ENCODE measurements at places on chromosomes 12 and 14. TPM values are rescaled to one million over a fixed set of nuclear protein-coding genes. Genes with fewer than 3 reads are reported as not detected.

ZDHHC22 gene
- not detected for total RNA-seq

PMCH gene
- not detected for total RNA-seq

DDX47 gene
- 44.5 TPM for total RNA-seq

KRT77 gene
- not detected for total RNA-seq

GRCh38 chr12:2378835-2379330 lies 326.1 kb downstream of the CACNA1C start:
- DNase-seq: no peak

DNA sequence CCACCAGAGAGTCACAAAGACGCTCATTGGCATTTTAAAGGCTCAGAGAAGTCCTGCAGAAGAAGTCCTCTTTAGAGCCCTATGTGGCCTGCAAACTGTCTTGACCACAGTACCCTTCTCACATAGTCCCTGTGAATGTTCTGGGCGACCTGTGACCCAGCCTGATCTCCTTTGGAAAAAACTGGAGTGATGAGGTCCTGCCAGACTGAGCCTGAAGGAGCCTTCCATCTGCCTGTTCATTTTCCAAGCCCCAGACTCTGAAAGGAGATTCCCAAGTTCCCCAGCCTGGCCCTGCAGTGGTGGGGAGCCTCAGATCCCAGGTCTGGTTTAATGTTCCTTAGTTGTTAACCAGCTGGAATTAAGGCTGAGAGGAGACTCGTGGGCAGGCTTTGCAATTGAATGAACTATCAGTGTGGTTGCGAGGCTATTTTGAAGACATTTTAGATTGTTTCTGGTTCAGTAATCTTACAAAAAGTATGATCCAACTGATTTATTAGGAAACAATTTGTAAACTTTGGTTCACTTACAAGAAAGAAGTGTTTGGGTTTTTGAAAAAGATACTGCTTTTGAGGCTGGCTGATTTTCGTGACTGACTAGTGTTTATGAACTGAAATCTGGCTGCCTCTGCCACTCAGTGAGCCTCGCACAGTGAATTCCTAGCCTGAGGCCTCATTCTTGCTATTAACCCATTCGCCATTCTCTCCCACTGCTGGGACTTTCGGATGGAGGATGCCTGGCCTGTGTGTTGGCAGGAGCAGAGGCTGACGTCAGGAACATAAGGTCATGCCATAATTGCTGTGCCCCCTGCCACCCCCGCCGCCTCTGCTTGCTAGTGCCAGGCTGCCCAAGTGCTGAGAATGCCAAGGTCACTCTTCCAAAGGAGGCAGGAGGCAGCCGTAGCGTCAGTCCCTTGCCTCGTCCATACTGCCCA lies 249.0 kb downstream of the CACNA1C start:
- peak; percentile 22 for DNase-seq

GRCh38 chr14:72715850-72716228 lies 178.1 kb downstream of the DPF3 start:
- no peak for DNase-seq

- DNase-seq: peak; percentile 77
These were observed 148.9 kb downstream of the CRADD start for GRCh38 chr12:93825931-93826555.

DNA sequence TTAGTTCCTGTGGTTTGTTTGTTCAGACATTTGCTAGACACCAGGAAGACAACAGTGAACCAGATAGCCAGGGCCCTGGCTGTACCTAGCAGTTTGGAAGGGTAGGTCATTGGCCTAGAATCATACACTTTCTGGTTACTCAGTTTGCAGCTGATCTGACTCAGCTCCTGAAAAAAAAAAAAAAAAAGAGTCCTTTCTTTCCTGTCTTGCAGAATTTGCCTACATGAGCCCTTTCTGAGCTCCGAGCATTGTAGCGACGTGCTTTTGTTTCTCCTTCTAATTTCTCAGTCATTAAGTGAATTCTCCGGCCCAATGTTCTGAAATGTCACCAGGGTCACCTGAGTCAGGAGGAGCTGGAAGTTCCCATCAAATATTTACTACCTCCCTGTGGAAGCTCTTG lies 2.4 kb downstream of the CABP1 start:
- no peak for DNase-seq

DNA sequence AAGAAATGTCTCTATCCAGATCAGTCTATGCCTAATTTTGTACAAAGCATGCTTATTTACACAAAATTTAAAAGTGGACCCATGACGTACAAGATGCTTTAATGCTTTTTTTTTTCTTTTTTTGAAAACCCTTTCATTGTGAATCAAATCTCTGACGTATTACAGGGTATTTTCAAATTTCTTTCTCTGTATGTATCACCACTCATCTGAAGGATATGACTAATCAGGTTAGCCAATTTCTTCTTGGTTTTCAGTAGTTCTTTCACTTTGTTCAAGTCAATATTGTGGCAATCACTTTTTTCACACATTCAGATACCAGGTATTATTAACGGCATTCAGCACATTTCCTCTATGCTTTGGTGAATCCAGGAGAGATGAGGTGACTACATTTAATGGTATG lies 685.3 kb downstream of the TRHDE start:
- DNase-seq: no peak

- no peak for DNase-seq
These were observed 17.2 kb downstream of the USP30 start for GRCh38 chr12:109069307-109070271.

- no peak for DNase-seq
These were observed 27.3 kb downstream of the PHETA1 start for GRCh38 chr12:111341426-111342065.

GRCh38 chr14:104982548-104983230 lies 2.9 kb upstream of the CLBA1 start:
- no peak for DNase-seq

- no peak for DNase-seq
These were observed 174.6 kb upstream of the DDHD1 start for GRCh38 chr14:53327716-53328115.

- DNase-seq: peak; percentile 7
These were observed 2.5 kb downstream of the SLC38A1 start for GRCh38 chr12:46266382-46266791.

GRCh38 chr12:83153177-83153576 lies 466.5 kb downstream of the TMTC2 start:
- DNase-seq: no peak

GRCh38 chr14:71481021-71481654 lies 451.1 kb upstream of the RGS6 start:
- DNase-seq: no peak

DNA sequence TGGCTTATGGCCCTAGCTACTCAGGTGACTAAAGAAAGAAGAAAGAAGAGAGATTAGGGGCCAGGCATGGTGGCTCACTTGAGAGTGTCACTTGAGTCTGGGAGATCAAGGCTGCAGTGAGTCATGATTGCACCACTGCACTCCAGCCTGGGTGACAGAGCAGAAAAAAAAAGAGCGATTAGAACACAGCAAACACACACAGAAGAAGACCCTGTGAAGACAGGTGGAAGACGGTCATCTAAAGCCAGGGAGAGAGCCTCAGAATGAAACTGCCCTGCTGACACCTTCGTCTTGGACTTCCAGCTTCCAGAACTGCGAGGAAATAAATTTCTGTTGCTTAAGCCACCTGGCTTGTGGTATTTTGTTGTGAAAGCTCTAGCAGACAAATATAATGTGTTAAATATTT lies 17.5 kb upstream of the PPP1CC start:
- DNase-seq: no peak

DNA sequence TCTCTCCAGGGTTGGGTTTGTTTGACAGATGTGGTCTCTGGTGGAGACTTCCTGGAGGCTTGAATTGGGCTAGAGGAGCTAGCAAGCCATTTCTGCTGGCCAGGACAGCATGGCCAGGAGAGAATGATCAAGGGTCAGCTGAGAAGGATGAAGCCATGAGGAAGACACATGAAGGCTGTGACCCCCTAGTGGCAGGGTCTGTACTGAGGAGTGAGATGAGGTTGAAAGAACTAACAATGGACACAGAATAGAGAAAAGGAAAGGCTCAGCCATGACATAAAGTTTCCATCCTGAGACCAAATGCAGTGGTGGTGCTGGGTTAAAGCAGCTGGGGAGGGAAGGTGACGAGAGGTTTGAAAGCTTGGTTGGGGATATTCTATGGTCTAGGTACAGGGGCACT lies 89.9 kb downstream of the NT5DC3 start:
- no peak for DNase-seq

DNA sequence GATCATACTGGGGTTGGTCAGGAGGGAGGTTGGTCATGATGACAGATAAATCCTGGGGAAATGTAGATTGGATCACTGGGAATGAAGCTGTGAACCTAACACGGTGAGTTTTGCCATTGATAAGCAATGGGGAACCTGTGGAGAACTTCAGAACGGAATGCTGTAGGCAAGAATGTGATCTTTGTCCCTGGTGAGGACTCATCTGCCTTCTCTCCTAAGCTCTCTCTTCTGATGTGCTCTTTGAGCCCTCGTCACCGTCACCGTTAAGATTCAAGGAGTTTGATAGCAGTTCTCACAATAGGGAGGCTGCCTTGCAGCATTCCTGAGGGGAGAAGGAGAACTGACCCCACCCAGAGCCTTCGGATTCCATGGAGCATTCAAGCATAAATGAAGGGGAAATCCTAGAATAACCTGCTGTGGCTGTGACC lies 217.6 kb downstream of the ANO6 start:
- DNase-seq: no peak

DNA sequence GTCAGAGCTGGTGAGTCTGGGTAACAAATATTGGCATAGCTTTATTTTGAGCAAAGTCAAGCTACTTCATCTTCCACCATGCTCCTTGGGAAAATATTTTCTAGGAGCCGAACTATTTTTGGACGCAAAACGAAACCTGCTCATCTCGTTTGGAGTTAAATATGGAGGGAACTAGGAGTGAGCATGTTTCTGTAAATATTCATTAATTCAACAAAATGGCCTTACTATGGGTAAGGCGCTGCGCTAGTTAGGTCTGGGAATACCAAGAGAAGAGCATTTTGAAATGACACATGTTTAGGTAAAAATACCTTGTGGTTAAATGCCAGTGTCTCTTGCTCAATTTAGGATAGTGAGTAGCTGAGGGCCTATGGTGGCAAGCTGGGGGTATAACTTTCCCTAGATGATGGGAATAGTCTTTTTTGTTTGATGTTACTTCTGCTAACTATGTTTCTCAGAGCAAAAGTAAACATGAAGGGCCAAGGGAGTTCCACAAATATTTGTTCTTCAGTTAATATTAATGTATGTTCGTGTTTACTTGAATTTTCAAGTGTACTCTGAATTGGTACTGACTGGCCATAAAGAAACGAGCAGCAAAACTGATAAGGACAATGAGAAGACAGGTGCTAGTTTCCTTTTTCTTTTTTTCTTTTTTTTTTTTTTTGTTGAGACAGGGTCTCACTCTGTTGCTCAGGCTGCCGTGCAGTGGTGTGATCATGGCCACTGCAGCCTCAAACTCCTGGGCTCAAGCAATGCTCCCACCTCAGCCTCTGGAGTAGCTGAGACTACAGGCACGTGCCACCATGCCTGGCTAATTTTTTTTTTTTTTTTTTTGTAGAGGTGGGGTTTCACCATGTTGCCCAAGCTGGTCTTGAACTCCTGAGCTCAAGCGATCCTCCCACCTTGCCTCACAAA lies 77.7 kb downstream of the MAP1LC3B2 start:
- peak; percentile 58 for DNase-seq

- no peak for DNase-seq
These were observed 22.5 kb upstream of the BICD1 start for GRCh38 chr12:32084017-32084688.

DNA sequence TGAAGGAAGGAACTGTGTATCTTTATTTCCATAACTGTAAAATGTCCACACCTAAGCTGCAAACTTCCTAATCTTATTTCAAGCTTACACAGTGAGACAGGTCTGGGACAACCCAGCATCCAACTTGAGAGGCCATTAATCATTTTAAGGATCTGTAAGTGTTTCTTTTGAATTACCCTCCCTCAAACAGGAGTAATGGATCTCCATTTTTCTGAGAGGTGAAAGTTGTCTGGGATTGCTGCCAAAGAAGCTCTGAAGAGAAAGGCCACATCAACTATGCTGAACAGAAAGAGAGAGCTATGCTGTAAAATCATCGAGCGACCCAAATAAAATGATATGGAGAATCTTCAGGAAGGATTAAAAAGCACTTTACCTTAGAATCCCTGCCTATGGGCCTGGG lies 131.7 kb upstream of the CPNE8 start:
- DNase-seq: no peak
